A549 treated with CpdA at 1 μM for 4 hours (cell line): ENCODE measurements at places on chromosomes 12 and 14. TPM values are rescaled to one million over a fixed set of nuclear protein-coding genes. Genes with fewer than 3 reads are reported as not detected.

Gene CEP128
- 4.5 to 7.1 TPM (median 5.4 TPM) in 5 replicates for total RNA-seq

Gene STAB2
- total RNA-seq, result not detected in 5 replicates

Gene GZMB
- not detected in 5 replicates for total RNA-seq

Gene BMP4
- 2.0 to 3.1 TPM (median 2.7 TPM) in 5 replicates for total RNA-seq

Gene ACVRL1
- total RNA-seq, result 0.03 to 0.09 TPM (median 0.08 TPM) in 4 of 5 replicates, not detected in the other

Gene SIX6
- not detected in 5 replicates for total RNA-seq

Gene CD69
- not detected in 5 replicates for total RNA-seq

Gene CD163
- not detected in 5 replicates for total RNA-seq

Gene BHLHE41
- total RNA-seq, result 0.57 to 2.4 TPM (median 0.97 TPM) in 5 replicates

Gene FZD10
- total RNA-seq, result not detected in 5 replicates

Gene KCNA1
- total RNA-seq, result not detected in 5 replicates

Gene PPFIBP1
- 19.1 to 41.8 TPM (median 28.8 TPM) in 5 replicates for total RNA-seq

Gene ALG10B
- total RNA-seq, result 4.3 to 6.8 TPM (median 4.7 TPM) in 5 replicates

Gene GDF3
- total RNA-seq, result not detected in 5 replicates

Gene TRIM9
- total RNA-seq, result 7.0 to 10.9 TPM (median 9.0 TPM) in 5 replicates

Gene CCDC60
- not detected in 5 replicates for total RNA-seq

Gene ALX1
- 5.6 to 6.5 TPM (median 5.8 TPM) in 5 replicates for total RNA-seq

Gene GSG1
- 0.10 to 0.28 TPM (median 0.26 TPM) in 5 replicates for total RNA-seq

Gene INSM2
- total RNA-seq, result 0.02 to 0.05 TPM in 2 of 5 replicates, not detected in the others

Gene LTB4R2
- 2.9 to 7.2 TPM (median 3.7 TPM) in 5 replicates for total RNA-seq

Gene KRT85
- not detected in 5 replicates for total RNA-seq

Gene CLEC6A
- not detected in 5 replicates for total RNA-seq

Gene ENDOU
- total RNA-seq, result not detected in 5 replicates

Gene JPH4
- total RNA-seq, result 0.03 TPM in 1 of 5 replicates, not detected in the others

Gene DHRS2
- 7.4 to 11.1 TPM (median 8.2 TPM) in 5 replicates for total RNA-seq

Gene OR6C2
- not detected in 5 replicates for total RNA-seq

Gene GPR84
- total RNA-seq, result 0.03 to 0.09 TPM (median 0.09 TPM) in 3 of 5 replicates, not detected in the others

Gene CLEC9A
- not detected in 5 replicates for total RNA-seq

Gene DBX2
- not detected in 5 replicates for total RNA-seq

Gene SLC38A4
- not detected in 5 replicates for total RNA-seq

Gene CD4
- not detected in 5 replicates for total RNA-seq

Gene PPP1R3E
- total RNA-seq, result 3.2 to 6.3 TPM (median 4.1 TPM) in 5 replicates

Gene FGF23
- not detected in 5 replicates for total RNA-seq

Gene YBX3
- 248 to 289 TPM (median 263 TPM) in 5 replicates for total RNA-seq

Gene KLRG1
- total RNA-seq, result 1.1 to 2.1 TPM (median 1.4 TPM) in 5 replicates

Gene COX8C
- not detected in 5 replicates for total RNA-seq

Gene G2E3
- 12.5 to 17.5 TPM (median 15.5 TPM) in 5 replicates for total RNA-seq

Gene CCER1
- not detected in 5 replicates for total RNA-seq

Gene PLCZ1
- total RNA-seq, result not detected in 5 replicates

Gene TC2N
- total RNA-seq, result 0.54 to 0.71 TPM (median 0.61 TPM) in 5 replicates

Gene TAS2R31
- 0.08 to 0.13 TPM in 2 of 5 replicates, not detected in the others for total RNA-seq

Gene LRRC43
- total RNA-seq, result 0.14 to 0.24 TPM (median 0.17 TPM) in 3 of 5 replicates, not detected in the others
